Activated naive CD8-positive, alpha-beta T cell treated with anti-CD3 and anti-CD28 coated beads, Interleukin-2, amount 50 U/mL, for 24 hours (primary cell): ENCODE measurements at places on chromosomes 13 and 19.

DNA sequence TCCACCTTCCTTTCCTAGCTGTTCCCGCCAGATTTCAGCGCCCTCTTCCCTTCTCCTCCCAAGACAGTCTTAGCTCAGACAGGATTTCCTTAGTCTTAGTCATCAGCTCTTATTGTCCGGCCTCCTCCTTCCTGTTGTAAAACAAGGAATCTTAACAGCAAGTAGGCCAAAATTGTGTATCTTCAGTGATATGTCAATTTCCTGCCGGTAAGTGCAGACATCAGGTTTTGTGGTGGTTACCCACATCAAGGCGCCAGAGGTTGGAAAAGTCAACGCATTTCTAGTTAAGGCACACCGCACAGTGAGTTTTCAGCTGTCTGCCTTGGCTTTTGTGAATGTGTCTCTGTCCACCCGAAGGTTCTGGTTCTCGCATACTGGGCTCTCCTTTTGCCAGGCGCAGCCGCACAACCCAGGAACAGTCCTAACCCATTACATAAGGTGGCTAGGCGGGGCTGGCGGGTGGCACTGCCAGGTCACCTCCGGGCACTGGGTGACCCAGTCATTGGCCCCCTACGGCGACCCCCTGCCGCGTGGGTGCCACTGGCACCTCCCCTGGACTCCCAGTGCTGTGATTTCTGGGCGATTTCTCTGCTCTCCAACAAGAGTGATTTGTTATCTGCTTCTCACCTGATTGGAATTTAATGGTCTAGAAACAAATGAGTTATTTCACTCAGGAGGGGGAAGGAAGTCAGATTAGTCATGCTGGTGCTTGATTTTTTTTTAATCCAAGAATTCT is 12.9 kb downstream of the COL4A2 start:
- peak; percentile 41 for DNase-seq

GRCh38 chr13:100334214-100334613 is 245.3 kb downstream of the PCCA start:
- no peak for DNase-seq

- DNase-seq, result no peak
These were observed 3.5 kb downstream of the CHAF1A start for GRCh38 chr19:4405977-4406376.

GRCh38 chr13:99863789-99864626 is 107.6 kb downstream of the ZIC5 start:
- DNase-seq, result no peak

DNA sequence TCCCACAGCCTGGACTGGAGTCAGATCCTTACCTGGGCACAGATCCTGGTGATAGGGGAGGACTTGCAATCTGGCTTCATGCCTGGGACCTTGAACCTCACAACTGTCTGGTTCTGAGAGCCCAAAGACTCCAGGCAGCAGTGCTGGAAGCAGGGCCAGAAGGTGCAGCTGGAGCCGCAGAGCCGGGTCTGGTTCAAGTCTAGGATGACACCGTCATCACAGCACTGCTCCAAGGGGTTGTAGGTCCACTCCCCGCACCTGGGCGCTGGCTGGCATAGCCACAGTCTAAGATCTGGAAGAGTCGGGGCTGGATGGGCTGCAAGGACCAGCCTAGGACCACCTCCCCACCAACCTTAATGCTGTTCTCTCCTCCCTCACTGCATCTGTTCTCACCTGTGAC is 677 bp downstream of the IGFL4 start:
- DNase-seq, result no peak
